ENCODE measurements at places on chromosomes 16 and 17.

DNA sequence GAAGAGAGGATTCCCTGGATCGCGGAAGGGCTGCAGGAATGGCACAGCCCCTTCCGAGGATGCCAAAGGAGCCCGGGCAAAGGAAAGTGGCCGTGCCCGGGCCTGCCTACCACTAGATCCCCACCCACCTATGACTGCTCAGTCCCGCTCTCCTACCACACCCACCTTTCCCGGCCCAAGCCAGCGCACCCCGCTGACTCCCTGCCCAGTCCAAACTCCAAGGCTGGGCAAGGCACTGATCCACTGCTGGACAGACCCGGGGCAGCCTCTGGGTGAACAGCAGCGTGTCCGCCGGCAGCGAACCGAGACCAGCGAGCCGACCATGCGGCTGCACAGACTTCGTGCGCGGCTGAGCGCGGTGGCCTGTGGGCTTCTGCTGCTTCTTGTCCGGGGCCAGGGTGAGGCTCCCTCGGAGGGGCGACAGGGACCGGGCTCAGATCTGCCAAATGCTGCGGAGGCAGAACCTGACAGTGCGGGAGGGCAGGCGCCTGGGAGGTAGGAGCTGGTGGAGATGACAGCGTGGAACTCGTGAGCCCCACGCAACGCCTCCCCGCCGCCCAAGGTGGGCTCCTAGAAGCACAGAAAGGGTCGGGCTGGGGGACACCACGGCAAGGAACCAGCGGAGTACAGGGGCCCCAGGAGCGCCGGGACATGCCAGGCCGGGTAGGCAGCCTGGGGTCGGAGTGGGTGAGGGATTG lies at the start of gene CES2:
Gene CES2 (plus strand): TSS at position 203 of the 698 bp plus-strand sequence. CDS start 120 bp downstream, at position 323.
- DNase-seq, result no peak

DNA sequence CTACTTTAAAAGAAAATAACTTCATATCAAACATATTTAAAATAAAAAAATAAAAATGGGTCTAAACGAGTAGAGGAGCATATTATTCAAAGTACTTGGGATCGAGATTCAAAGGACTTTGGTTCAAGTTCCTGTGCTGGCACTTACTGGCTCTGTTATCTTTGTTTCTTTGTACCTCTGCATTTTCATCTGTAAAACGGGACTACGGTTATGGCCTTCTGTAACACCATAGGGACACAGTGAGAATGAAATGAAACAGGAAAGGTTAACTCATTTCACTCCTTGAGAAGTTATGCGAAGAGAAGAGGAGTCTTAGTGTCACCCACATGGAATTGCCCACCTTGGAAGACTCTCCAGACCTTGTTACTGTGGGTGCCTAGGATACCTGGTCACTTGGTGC lies 379.1 kb upstream of the CCL2 start:
- DNase-seq, result no peak

DNA sequence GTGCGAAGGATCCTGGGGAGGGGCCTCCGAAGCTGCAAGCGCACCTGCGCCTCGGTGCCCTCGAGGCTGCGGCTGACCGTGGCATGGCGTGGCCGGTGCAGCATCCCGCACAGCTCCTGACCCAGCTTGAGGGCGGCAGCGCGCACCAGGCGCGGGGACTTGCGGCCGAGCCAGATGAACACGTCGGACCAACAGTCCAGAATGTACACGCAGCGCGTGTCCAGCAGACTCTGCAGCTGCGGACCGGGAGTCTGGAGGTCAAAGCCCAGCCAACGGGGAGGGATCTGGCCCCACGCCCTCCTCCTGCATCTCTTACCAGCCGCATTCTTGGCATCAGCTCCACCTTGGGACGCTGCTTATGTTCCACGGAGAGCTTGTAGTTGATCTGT lies 10.9 kb downstream of the FLII start:
- no peak for DNase-seq

- DNase-seq, result no peak
Observed at GRCh38 chr17:32931686-32932085, 3.7 kb downstream of the TMEM98 start.

GRCh38 chr17:39617446-39618245 lies 9.1 kb upstream of the PPP1R1B start:
- no peak for DNase-seq

DNA sequence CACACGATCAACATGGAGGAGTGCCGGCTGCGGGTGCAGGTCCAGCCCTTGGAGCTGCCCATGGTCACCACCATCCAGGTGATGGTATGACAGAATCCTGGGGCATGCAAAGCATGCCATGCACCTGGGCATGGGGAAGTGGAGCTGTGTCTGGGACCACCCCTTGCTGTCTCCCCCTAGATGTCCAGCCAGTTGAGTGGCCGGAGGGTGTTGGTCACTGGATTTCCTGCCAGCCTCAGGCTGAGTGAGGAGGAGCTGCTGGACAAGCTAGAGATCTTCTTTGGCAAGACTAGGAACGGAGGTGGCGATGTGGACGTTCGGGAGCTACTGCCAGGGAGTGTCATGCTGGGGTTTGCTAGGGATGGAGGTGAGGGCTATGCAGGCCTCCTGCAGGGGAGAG lies 6.7 kb downstream of the IFI35 start:
- DNase-seq, result no peak

- DNase-seq, result no peak
Observed at GRCh38 chr16:56506941-56507340, 12.9 kb downstream of the BBS2 start.

- no peak for DNase-seq
Observed at GRCh38 chr16:81448154-81449131, 3.8 kb downstream of the CMIP start.

DNA sequence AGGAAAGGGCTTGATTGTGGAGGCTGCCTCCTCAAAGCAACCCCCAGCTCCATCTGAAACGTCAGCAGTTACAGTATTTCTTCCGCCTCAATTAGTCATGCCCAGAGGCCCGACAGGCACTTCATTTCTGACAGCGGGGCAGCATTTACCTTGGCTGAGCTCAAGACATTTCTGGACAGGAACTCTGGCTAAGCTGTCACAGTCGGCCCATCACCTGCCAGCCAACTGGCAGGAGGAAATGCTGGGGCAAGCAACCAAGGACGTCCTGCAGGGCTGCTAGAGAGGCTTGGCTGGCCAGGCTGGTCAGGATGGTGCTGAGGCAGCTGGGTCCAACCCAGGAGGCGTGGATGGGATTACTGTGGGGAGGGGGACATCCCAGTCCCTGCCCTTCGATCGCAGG lies 27.8 kb downstream of the PLXDC1 start:
- no peak for DNase-seq

- DNase-seq, result no peak
Observed at GRCh38 chr17:37025238-37025637, 76.5 kb downstream of the AATF start.

GRCh38 chr16:9598731-9599083 lies 507.3 kb downstream of the HAPSTR1 start:
- DNase-seq, result no peak

DNA sequence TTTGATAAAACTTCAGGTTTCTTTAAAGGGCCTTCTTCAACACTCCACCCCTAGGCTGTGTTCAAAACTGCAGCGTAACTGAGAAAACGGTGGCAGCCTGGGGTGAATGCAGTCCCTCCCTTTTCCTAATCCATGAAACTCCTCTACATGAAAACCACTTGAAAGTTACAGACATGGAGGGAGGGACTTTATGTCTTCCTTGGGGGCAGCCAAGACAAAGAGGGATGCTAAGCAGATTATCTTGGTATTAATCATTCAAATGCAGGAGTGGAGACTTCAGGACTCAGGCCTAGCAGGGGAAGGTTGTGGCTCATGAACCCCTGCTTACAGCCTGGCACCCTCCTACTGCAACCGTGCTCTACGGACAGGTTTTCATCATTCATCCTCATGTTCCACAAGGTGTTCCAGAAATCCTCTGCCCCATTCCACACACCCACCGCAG lies 46.8 kb downstream of the RNF112 start:
- no peak for DNase-seq

DNA sequence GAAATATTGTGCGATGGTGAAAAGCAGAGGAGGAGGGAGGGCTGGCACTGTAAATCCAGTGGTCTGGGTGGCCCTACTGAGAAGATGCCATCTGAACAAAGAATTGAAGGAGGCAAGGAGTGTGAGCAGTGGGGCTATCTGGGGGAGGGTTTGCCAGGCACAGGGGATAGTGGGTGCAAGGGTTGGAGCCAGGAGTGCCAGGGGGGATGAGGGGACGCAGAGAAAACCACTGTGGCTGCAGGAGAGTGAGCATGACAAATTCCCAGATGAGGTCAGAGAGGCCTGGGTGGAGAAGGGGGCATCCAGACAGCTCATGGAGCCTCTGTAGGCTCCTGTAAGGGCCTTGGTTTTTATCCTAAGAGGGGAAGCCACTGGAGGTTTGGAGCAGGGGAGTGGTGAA lies 4.8 kb downstream of the XYLT2 start:
- peak; percentile 25 for DNase-seq

DNA sequence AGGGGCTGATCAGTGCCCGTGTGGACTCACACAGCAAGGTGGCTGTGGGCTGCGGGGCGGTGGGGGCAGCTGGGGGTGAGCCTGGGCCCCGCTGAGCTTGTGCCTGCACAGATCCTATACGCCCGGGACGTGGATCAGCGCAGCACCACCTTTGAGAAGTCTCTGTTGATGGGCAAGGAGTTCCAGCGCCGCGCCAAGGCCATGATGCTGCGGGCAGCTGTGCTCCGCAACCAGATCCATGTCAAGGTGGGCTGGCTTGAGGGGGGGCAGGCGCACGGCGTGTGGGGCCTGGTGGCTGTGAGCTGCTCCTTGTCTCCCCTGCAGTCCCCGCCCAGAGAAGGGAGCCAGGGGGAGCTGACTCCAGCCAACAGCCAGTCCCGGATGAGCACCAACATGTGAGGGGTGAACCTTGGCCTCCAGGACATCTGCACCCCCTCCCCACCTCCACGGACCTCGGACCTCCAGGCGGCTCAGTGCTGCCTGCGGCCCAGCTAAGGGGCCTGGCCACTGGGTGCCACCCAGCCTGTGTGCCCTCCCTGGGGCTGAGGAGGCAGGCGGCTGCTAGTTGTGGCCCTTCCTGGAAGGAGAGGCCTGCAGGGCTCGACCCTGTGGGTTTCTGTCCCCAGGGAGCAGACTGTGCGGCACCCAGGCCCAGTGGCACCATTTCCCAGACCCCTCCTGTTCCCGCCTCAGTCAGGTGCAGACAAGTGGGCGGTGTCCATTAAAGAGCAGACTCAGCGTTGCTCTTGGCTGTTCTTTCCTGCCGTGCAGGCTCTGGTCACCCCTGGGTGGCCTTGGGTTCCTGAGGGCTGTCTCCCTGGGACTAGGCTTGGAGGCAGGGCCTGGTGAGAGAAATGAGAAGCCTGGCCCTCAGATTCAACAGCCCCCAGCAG lies 5.3 kb downstream of the GPS1 start:
- DNase-seq, result no peak

DNA sequence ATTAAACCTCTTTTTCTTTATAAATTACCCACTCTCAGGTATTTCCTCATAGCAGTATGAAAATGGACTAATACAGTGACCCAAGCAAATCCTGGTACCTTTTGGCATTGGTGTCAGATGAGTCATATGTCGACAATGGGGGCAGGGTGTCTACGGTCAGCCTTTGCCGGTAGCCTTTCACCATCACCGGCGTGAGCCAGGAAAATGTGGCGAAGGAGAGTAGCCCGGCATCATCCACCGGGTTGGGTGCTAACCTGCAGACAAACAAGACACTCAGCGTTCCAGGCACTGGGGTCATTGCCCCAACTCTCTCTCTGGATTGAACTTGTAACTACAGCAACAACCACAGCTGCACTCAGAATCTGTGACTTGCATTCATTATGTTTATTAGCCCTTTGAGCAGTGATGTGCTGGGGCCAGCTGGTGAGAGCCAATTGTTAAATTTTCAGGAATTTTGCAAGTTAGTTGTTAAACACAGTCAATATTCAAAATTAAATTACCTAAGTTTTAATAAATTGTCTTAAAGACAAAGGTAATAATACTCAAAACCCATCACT lies 11.9 kb downstream of the ABCC12 start:
- DNase-seq, result no peak

DNA sequence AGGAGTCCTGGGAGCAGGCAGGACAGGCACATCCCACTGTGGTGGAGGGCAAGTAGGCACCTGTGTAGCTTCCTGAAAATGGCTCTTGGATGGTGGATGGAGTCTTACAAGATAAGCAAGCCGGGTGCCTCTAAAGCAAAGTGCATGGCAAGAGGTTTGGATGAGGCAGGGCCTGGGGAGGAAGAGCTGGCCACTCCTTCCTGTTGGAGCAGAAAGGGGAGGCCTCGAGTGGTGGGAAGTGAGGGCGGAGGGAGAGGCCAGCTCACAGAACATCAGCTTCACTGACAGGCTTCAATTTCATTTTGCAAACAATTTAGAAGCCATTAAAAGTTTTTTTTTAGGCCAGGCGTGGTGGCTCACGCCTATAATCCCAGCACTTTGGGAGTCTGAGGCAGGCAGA lies 31.0 kb downstream of the CD300A start:
- DNase-seq, result no peak

- DNase-seq, result no peak
Observed at GRCh38 chr17:63989622-63990345, 8.4 kb upstream of the PRR29 start.

DNA sequence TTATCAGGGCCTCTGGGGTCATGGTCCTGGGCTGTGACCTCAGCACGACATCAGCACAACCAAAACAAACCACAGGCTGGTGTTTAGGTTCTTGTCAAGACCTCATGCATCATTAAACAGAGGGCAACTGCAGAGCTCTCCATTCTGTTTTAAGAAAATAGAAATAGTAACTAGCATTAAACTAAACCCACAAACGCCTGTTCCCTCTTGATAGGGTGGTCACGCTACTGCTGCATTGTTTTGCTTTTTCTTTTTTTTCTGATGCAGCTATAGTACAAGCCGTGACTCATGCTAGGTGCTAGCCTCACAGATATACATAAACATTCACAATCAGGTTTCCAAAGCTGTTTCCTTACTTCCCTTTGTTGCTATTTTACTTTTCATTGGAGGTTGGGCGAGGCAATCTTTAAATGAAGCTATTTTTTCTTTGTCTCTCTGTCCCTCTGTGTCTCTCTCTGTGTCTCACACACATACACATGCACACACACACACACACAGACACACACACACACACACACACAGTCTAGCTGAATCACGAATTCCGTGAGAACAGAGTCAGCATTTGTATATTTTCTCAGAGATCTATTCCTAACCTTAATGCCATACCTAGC lies 310.3 kb downstream of the CDH13 start:
- DNase-seq, result no peak

GRCh38 chr17:57086069-57086930 lies 1.3 kb downstream of the AKAP1 start:
- DNase-seq, result no peak

DNA sequence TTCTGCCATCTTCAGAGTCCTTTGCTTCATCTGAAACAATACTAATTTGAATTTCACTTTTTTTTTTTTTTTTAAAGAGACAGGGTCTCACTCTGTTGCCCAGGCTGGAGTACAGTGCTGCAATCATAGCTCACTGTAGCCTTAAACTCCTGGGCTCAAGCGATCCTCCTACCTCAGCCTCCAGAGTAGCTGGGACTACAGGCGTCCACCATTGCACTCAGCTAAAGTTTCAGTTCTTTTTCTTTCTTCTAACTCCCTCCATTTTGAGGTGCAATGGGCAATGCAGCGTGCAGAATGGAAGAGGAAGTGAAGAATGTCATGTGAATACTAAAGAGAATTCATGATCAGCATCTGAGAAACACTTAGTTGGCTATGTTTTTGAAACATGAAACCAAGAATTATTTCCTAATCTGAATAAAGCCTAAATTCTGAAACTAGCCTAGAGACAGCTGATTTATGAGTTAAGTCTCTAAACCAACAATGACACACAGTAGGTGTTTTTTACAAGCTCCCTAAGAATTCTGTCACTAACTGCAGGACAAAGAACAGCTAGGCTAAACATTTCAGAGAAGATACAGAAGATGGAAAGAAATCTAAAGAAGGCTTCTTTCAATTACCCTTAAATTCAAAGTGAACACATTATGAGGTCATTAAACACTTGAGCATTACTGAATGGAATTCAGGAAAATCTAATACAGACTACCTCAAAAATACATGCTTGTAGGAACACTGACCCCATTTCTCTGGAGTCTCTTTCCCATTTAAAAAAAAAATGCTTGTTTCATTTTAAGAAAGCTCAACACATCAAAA lies 21.0 kb downstream of the SNN start:
- no peak for DNase-seq

Data from left forelimb (tissue), 1 donor.